GM12891 (cell line): ENCODE measurements at places on chromosomes 7 and 10.
A peak's percentile ranks its signal among the peaks of the same experiment; 100 is the strongest.

GRCh38 chr7:16691241-16691640 lies 45.3 kb downstream of the BZW2 start:
- no peak for DNase-seq

DNA sequence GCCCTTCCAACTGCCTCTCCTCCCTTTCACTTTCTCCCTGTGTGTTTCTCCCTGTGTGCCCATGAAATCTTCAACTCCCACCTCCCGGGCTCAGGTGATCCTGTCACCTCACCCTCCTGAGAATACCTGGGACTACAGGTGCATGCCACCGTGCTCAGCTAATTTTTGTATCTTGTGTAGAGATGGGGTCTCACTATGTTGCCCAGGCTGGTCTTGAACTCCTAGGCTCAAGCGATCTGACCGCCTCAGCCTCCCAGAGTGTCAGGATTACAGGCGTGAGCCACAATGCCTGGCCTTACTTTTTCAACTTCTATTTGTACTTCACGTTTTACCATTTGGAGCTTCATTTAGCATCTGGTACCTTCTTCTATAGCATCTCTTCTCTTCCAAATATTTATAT lies 24.9 kb downstream of the ST8SIA6 start:
- DNase-seq = no peak

GRCh38 chr10:31464552-31464951 lies 145.5 kb downstream of the ZEB1 start:
- DNase-seq = no peak

- no peak for DNase-seq
These were observed 309.7 kb upstream of the HGF start for GRCh38 chr7:82079527-82079926.

- DNase-seq = peak; percentile 91
These were observed at the start of gene SLC29A3 for GRCh38 chr10:71319042-71319799. SLC29A3 (plus strand) TSS chr10:71319259; CDS start chr10:71319310, 51 bp downstream.

DNA sequence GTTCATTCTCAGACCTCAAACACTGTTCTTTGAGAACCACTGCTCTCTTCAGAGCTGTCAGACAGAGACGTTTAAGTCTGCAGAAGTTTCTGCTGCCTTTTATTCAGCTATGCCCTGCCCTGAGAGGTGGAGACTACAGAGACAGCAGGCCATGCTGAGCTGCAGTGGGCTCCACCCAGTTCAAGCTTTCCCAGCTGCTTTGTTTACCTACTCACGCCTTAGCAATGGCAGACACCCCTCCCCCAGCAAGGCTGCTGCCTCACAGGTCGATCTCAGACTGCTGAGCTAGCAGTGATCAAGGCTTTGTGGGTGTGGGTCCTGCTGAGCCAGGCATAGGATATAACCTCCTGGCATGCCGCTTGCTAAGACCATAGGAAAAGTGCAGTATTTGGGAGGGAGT lies 80.5 kb upstream of the CYP2C9 start:
- no peak for DNase-seq

DNA sequence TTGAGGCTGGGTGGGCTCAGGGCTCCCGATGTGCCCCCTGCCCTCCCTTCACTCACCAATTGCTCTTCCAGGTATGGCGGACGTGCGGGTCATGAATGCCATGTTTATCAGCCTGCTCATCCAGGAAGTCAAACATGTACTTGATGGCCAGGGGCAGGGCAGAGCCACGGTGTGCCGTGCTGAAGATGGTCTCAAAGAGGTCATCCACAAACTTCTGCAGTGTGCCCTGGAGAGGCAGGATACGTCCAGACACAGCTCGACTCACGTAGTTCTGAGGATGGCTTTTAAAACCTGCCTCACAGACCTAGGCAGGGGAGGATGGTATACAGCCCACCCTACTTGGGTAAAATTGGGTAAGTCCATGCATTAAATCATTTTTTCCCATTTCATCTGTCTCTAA lies 431.2 kb downstream of the PLXNA4 start:
- DNase-seq = no peak

GRCh38 chr10:84715911-84716310 lies 387.5 kb downstream of the CCSER2 start:
- peak; percentile 41 for DNase-seq

DNA sequence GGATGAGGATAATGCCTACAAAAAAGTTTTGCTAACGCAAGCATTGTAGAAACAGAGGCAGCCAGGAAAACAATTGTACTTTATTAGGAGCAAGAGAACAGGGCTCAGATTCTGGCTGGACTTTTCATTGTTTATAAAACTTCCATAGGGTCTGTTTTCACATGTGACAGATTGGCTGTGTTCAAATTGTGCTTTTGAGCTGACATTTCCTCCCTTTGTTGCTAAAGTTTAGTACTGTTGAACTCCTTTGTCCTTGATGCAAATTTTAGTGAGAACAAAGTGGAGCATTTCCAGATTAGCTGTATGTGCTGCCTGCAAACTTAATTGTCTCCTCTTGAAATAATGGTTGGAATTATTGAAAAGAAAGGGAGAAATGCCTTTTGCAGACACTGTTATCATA lies 221.0 kb upstream of the FZD1 start:
- DNase-seq = no peak

GRCh38 chr7:39620486-39620885 lies 2.9 kb upstream of the RALA start:
- DNase-seq = no peak

GRCh38 chr7:94344826-94345225 lies 49.9 kb upstream of the COL1A2 start:
- no peak for DNase-seq

DNA sequence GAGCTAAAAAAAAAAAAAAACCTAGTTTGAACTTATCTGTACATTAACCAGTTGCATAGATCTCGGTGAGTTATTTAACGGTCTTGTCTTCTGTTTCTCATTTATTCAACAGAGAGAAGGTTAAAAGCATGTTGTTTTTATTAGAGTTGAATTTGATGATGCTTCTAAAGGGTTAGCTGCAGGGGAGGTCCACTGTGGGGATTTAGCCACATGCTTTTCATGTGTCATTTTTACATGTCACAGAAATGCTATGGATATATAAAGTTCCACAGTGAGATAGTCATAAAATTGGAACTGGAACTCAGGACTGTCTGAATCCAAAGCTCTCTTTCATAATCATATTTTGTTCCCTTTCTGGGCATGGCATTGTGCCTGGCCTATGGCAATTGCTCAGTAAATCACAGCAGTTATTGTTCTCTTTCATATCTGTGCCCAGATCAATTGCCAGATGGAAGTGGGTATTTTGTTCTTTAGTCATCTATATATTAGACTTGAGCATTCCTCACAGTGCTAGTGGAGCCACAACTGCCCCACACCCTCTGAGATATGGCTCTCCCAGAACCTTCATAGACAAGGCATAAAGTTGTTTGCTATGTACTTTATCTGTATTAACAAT lies 578.8 kb downstream of the NRG3 start:
- DNase-seq = no peak

GRCh38 chr10:35420044-35420443 lies 83.7 kb downstream of the CCNY start:
- no peak for DNase-seq

DNA sequence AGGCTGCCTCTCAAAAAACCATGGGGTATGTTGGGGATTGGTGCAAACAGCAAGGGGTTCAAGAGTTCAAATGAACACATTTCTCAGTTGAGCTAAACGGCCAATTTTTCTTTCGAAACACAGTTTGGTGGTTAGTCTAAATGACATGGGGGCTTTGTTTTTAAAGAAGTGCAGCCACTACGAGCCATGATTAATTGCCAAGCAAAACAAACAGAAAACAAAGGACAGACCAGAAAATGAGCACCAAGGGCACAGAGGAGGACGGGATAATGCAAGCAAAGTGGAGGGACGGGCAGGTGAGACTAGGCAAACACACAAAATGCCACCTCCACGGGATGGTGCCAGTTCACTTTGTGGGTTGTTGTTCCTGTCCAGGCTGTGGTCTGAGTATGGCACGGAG lies 64.5 kb upstream of the PDLIM1 start:
- no peak for DNase-seq

DNA sequence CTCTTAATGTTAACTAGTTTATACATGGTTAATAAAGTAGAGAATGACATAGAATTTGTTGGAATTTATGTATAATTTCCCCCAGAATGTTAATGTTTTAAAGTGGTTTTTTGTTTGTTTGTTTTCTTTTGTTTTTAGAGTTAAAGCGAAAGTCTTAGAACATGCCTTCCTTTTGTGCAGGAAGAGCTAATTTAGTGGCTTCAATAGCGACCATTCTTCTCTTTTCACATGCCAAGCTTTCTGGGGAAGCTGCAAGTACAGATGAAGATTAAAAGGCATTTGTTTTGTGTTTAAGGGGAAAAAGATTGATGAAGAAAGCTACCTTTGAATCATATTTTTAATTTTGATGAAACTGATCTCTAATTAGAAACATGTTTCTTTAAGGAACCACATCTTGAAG lies 256.3 kb upstream of the CSTF2T start:
- DNase-seq = no peak

GRCh38 chr7:11437994-11438393 lies 394.0 kb downstream of the THSD7A start:
- DNase-seq = no peak

DNA sequence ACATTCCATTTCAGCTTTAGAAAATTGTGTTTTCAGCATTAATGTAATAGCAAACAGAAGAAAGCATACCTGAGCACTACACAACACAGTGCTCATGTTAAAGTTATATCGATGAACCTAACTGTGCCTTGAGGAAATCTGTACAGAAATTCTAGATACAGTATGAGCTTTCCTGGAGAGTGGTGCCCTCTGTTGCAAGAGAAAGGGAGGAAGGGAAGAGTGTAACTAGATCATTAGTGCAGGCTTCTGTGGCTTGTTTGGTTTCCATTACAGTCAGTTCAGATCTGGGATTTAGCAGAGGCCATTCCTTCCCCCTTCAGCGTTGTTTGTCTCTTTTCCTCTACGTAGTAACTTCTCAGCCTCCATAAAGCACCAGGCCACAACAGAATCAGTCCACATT lies 139.7 kb downstream of the HTR7 start:
- no peak for DNase-seq

- peak; percentile 65 for DNase-seq
These were observed 98.7 kb downstream of the CTBP2 start for GRCh38 chr10:125061557-125062226.

GRCh38 chr10:16271571-16271970 lies 165.2 kb upstream of the PTER start:
- DNase-seq = no peak

DNA sequence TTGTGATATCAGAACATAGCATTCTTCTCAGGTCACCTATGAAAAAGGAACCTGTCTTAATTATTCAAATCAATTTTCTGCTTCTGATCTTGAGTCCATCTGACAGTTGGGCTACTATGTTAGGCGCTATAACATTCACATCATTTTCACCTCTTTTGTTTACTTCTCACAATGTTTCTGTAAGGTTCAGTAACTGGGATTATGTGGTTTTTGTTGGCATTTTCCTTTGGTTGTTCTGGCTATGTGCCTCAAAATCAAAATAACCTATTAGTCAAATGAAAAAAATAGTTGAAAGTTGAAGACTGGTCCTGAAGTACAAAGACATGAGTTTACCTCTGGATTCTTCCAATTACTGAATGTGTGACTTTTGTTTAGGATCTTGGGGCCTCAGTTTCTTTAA lies 221.3 kb upstream of the SMIM30 start:
- DNase-seq = no peak

DNA sequence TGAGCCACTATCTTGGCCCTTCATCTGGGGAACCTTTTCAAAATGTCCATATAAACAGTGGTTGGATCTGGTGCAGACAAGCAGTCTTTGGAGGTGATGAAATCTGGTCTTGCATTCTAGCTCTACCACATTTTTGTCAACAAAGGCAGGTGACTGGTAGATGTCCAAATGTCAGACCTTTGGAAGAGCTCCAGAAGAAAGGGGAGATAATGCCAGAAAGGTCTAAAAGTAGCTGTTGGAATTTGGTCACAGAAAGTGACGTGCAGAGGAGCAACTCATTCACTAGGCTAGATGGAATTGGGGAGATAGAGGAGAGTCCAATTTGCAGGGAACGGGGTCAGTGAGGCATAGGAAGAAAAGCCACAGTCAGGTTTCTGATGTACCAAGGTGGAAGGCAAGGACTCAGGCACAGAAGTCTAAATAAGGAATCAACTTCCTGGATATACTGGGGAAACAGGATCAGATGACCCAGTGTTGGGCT lies 36.4 kb upstream of the WAC start:
- no peak for DNase-seq

DNA sequence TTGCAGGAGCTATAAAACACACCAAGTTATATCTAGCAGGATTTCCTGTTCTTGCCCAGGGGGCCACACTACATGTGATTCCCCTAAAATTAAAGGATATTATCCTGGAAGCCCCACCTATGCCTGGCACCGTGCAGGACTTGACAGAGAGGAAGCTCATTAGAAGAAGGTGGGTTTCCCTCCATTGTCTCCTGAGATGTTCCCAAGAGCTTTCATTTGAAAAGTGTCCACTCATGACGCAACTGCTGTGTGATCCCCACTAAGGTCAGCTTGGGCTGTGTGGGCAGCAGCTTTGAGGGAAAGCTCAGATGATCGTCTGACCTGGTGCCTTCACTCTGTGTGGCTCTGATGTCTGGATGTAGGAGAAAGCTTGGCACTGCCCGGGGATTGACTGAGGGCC lies 53.5 kb downstream of the RAMP3 start:
- no peak for DNase-seq

- no peak for DNase-seq
These were observed 27.3 kb downstream of the ANXA7 start for GRCh38 chr10:73386583-73386982.

- DNase-seq = no peak
These were observed 416.6 kb downstream of the PHTF2 start for GRCh38 chr7:78215199-78215598.

DNA sequence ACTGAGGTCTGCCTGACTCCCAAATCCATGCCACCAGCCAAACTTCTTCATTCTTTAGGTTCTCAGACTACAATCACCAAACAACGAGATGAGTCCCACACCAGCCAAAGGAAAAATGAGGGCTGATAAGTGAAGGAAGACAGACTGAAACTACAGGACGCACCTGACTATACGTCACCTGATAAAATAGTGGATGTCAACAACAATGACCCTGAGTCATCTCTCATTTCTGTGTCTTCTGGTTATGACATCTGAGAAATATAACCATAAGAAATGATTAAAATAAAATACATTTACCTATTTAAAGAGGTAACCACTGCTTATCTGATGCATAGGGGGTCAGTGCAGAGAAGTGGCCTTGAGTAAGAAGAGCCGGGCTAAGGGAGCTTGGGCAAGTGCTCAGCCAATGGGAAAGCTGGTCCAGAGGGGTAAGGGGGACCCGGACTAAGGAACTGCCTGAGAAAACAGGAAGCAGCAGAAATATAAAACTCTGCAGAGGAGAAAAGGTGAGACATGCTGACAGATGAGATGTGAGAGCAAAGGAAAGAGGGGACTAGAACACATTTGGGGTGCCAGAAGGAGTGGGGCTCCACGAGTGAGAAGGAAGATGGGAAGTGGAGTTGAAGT lies 51.8 kb downstream of the HIPK2 start:
- no peak for DNase-seq
